ENCODE measurements at places on chromosomes 1 and 21. TPM values are rescaled to one million over a fixed set of nuclear protein-coding genes. Genes with fewer than 3 reads are reported as not detected.

The FBXO2 gene
- total RNA-seq: not detected

The FMO2 gene
- not detected for total RNA-seq

The CHODL gene
- 0.14 TPM for total RNA-seq

The MTARC1 gene
- total RNA-seq: not detected

The SRSF10 gene
- total RNA-seq: 150 TPM

DNA sequence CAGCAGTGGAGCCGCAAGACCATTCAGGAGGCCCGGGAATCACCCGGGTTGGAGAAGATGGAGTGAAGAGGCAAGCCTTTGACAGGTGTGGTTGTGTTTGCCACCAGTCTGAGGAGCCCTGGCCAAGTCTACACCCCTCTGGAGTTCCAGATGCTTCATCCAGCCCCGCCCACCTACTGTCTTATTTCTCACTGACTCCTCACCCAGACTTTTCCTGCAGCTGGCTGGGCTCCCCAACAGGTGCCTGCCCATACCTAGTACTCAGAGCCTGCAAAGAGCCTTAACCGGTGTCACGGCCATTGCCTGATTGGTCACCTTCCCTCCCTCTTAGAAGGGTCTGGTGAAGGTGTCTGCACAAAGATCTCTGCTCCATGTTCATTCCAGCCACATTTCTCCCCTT, 16.0 kb downstream of the SLC9A1 start:
- no peak for DNase-seq
- H3K4me3 ChIP-seq: no peak overlapping the region

GRCh38 chr1:156386949-156387869, 18.2 kb downstream of the RHBG start:
- H3K36me3 ChIP-seq: no peaks in the 10 kb centered on the region
- DNase-seq: no peak
- no peaks in the 10 kb centered on the region for H3K4me1 ChIP-seq
- H3K4me3 ChIP-seq: no peak overlapping the region

DNA sequence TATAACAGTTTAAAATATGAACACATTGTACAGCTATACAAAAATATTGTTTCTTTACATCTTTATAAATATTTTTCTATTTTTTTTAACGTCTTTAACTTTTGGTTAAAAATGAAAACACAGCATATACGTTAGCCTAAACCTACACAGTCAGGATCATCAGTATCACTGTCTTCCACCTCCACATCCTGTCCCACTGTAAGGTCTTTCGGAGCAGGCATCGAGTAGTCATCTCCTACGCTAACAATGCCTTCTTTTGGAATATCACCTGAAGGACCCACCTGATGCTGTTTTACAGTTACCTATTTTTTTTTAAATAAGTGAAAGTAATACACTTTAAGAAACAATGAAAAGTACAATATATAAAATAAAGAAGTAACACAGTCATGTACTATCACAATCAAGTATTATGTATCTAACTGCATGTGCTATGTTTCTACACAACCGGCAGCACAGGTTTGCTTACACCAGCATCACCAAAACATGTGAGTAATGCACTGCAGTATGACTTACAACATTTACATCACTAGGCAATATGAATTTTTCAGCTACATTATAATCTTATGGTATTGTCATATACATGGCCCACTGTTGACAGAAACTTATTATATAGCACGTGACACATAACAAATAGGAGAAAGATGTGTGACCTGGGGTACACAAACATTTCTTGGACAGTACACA, 254.4 kb downstream of the AKT3 start:
- peaks cover 3% of the 10 kb centered on the region for H3K27me3 ChIP-seq
- no peak overlapping the region for H3K27ac ChIP-seq
- H3K4me3 ChIP-seq: no peak overlapping the region
- DNase-seq: no peak

DNA sequence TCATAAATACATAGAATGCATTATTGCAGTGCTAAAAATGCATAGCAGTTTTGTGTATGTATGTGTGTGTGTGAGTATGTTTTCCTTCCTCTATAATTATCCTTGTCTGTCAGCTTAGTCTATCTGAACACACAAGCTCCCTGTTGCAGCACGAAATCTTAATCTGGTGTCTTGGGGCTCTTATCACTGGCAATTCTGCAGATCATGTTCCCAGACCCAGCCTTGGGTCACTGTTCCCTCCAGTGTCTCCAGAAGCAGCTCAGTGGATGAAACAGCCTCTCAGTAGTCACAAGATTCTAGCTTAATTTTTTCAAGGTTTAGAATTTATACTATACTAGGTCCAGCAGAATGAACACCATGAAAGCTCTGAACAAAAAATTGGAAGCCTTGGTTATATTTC, 777.9 kb downstream of the MRPL39 start:
- no peaks in the 10 kb centered on the region for H3K4me1 ChIP-seq
- no peak overlapping the region for H3K4me3 ChIP-seq
- no peaks in the 10 kb centered on the region for H3K27me3 ChIP-seq
- H3K27ac ChIP-seq: no peak overlapping the region
- DNase-seq: no peak

DNA sequence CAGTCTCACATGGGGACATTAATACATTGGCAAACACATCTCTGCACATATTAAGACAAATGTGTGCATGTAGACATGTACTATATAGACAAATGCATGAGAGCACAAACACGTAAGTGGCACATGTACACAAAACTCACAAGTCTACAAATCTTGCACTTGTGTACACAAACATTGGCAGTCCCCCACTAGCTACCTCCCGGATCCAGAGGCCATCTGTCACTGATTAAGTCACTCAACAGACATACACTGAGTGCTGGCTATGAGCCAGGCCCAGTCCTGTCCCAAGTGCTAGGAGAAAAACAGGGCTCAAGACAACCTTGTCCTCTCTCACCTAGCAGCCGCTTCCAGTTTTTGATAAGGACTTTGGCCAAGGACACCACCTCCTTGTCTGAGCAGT, 7.0 kb downstream of the TCEA3 start:
- H3K4me3 ChIP-seq: no peak overlapping the region
- H3K27ac ChIP-seq: no peak overlapping the region
- no peaks in the 10 kb centered on the region for H3K27me3 ChIP-seq
- no peak for DNase-seq
- no peaks in the 10 kb centered on the region for H3K36me3 ChIP-seq
- no peaks in the 10 kb centered on the region for H3K4me1 ChIP-seq

The GALE gene
- 39.7 TPM for total RNA-seq

DNA sequence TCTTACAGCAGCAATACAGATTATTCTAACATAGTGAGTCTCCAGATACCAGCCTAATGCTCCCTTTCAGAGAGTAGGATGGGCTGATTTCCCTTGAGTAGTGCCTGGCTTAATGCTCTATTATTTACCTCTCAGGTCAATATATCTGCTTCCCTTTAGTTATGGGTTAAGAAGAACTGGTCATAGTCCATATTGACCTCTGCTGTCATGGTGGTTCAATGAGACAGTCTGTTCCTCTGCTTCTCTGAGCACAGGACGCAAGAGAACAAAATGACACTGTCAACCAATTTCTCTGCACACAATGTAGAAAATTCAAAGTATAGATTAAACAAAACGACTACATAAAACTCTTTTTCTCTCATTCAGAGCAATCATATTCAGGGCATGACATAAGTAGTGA, 2.9 kb downstream of the MRAP start:
- H3K4me1 ChIP-seq: no peaks in the 10 kb centered on the region
- DNase-seq: no peak
- H3K27me3 ChIP-seq: no peaks in the 10 kb centered on the region
- peaks cover 6% of the 10 kb centered on the region for H3K36me3 ChIP-seq
- H3K27ac ChIP-seq: no peak overlapping the region

Data from Karpas-422 (cell line).